ENCODE measurements at places on chromosomes 11 and 22. TPM values are rescaled to one million over a fixed set of nuclear protein-coding genes. Genes with fewer than 3 reads are reported as not detected.

Gene ARVCF
- 81.3 TPM for total RNA-seq

Gene SEPTIN3
- under 0.01 TPM for total RNA-seq

Gene LRRC74B
- not detected for total RNA-seq

Gene MOV10L1
- total RNA-seq = 44.1 TPM

Gene F2
- not detected for total RNA-seq

Gene GLYATL1
- total RNA-seq = not detected

Gene SCN3B
- total RNA-seq = 8.5 TPM

Gene B3GAT1
- total RNA-seq = not detected

Gene ADM
- 137 TPM for total RNA-seq

Gene TMPRSS5
- total RNA-seq = 0.13 TPM

All from dermis microvascular lymphatic vessel endothelial cell (primary cell).